ENCODE measurements at places on chromosomes 1 and 21. TPM values are rescaled to one million over a fixed set of nuclear protein-coding genes. Genes with fewer than 3 reads are reported as not detected.
A peak's percentile ranks its signal among the peaks of the same experiment; 100 is the strongest.

- no peak for DNase-seq
Measured at GRCh38 chr1:224635356-224635755, 19.2 kb downstream of the CNIH3 start.

DNA sequence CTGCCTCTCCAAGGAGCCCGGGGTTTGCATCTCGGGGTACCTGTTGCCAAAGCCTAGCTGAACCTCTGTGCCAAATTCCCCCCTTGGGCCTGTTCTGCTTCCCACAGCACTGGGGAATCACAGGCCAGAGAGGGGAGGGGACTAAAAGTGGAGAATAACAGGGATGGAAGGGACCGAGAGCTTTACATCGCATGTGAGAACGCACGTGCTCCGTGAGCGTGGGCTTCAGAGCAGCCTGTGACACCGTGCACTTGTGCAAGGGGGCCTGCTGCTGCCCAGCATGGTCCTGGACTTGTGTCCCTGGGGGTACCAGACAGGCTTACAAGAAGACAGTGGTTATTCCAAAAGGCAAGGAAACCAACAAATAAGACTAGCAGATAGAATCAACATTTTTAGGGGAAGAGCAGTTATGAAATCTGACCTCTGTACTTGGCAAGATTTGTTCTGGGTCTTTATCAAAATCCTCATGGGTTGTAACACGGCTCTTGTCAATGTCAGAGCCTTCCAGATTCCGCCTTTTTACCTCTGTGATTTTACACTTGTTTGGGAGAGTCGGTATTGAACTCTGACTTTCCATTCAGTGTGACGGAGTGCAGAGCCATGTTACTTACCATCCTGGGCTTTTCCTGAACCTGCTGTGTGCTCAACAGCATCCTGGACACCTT lies 36.2 kb upstream of the TNFRSF1B start:
- DNase-seq = no peak

TPTE gene
- 17.2 TPM for total RNA-seq

GRCh38 chr1:246355411-246356230 lies 151.5 kb downstream of the SMYD3 start:
- DNase-seq = no peak

MYOG gene
- not detected for total RNA-seq

DNA sequence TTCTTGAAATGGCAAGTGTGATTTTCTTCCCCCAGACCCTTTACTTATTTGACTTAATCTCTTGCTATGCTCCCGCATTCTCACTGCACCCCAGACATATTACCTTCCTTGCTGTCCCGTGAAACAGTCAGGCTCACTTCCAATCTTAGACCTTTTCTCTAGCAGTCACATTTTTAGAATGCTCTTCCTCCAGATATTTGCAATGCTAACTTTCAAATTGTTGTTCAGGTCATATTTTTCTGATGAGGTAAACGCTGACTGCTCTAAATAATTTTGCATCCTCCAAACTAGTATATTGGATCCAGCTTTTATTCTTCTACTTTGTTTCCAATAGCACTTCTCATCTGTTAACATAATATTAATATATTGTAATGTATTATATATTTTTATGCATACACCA lies 648.2 kb upstream of the NEGR1 start:
- DNase-seq = no peak

NID1 gene
- total RNA-seq = 74.9 TPM

- DNase-seq = peak; percentile 22
Measured at GRCh38 chr1:116667078-116667574, 407 bp downstream of the IGSF3 start.

TDRD10 gene
- 0.46 TPM for total RNA-seq
